Erythroblast (primary cell): ENCODE measurements at places on chromosomes 12 and 14.
A peak's percentile ranks its signal among the peaks of the same experiment; 100 is the strongest.

- no peak for DNase-seq
These were observed 213.5 kb downstream of the PELI2 start for GRCh38 chr14:56331592-56332216.

DNA sequence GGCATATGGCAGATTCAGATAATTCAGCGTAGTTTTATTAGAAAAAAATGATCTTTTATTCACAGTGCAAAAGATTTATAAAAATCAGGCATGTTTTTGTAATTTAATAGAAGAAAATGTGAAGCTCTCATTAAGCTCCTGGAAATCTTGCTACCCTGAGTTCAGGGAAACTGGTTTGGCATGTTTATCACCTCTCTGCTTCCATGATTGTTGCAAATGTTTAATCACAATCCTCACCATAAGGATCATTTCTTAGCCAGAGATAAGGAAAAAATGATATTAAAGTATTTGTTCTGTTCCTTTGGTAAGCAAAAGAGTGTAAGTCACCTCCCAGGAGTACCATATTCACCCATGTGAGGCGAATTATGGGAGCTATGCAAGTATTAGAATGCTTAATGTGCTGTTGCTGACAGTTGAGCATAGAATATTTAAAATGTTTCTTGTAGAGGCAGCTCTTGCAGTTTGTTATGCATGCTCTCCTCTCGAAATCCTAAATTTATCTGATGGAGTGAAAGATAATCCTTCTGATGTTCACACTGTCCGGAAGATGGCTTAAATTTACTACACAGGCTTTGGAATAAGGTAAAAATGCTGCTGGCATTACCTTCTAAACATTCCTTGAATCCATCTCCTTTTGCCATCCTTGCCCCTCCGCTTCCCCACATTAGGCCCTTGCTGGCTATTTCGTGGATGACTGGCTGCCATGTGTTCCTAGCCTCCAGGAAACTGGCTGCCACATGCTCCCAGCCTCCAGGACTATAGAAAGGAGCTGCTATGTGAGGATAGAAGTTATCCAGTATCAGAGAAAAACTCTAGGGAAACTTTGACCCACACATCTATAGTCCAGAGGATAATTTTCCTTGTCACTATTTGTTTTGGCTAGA is 115.8 kb upstream of the CCDC198 start:
- DNase-seq, result no peak

GRCh38 chr12:54750-55535 is 11.6 kb upstream of the IQSEC3 start:
- DNase-seq, result no peak

DNA sequence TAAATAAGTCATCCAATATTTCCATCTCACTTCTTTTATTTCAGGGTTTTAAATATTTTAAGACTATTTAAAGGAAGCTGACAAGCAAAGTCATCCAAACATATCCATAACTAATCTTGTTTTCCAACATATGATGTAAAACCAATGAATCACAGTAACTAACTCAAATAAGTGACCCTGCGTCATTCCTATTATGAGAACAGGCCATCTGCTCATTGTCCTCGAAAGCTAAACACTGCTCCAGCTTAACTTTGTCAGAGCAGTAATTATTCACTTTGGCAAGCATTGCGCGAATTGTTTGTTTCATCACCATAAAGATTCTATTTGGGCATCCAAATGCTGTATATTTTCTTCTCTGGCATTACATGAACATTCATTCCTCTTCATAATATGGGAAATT is 99.1 kb downstream of the CAPZA3 start:
- DNase-seq, result no peak

DNA sequence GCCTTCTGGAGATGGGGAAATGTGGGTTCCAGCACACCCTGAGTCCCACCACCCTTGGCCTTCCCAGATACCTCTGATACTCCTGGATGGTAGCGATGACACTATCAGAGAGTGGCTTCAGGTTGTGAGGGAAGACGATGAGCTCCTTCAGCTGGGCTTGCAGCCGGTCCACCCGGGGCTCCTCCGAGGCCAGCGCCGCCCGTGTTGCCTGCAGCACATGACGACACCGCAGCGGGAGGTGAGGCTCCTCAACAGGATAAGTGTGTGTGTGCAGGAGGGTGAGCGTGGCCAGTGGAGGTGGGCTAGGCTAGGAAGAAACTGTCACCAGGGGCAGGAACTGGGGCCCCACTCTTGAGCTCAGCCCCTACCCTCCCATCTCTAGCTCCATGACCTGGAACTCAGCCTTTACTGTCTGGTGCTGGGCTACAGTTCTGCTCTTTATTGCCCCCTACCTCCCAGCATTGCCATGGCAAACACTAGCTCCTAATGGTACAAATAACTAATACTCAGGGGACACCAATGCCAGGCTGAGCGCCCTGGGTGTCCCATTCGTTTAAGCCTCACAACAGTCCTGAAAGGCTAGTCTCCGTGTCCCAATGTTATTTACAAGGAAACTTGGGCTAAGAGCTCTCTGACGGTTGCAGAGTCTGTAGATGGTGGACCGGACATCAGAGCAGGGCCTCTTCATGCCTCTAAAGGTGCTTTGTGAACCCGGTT is 64.1 kb downstream of the SYNE3 start:
- peak; percentile 35 for DNase-seq

- DNase-seq, result no peak
These were observed 157.2 kb downstream of the GARIN6 start for GRCh38 chr12:99804715-99805114.

DNA sequence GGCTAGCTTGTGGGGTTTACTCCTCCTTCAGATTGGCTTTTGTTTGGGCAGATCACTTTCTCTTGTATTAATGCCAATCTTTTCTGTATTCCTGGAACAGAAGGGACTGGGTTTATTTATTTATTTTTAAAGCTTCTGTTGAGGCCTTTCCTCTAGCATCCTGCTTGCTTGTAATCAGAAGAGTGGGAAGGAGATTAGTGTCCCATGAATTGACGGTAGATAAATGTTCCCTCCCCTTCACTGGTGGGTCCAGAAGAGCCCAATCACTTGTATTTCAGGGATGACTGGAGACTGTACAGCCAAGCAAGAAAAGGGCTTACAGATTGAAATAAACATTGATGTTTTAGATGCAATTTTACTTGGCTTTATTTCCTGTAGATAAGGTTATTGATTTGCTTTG is 71.0 kb downstream of the LIN52 start:
- no peak for DNase-seq

- DNase-seq, result no peak
These were observed 70.6 kb upstream of the ARHGAP5 start for GRCh38 chr14:32006263-32007110.

GRCh38 chr14:92755495-92755894 is 7.1 kb upstream of the LGMN start:
- DNase-seq, result peak; percentile 17

DNA sequence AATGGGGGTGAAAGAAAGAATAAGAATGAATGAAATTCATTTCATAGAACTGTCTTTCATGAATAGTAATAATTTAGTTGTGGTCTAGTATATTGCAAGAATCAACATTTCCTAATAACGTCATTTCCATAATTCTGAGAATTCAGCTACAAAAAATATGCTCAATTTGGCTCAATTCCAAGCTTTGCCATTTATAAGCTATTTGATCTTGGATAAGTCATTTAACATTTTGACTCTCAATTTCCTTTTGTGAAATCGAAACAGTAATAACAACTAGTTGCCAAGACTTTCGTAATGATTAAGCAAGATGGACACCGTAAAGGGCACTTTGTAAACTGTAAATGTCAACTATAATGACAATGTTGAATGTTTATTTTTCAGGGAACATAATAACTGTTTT is 18.1 kb downstream of the NOS1 start:
- no peak for DNase-seq

GRCh38 chr12:128224226-128224625 is 42.7 kb upstream of the TMEM132C start:
- no peak for DNase-seq

DNA sequence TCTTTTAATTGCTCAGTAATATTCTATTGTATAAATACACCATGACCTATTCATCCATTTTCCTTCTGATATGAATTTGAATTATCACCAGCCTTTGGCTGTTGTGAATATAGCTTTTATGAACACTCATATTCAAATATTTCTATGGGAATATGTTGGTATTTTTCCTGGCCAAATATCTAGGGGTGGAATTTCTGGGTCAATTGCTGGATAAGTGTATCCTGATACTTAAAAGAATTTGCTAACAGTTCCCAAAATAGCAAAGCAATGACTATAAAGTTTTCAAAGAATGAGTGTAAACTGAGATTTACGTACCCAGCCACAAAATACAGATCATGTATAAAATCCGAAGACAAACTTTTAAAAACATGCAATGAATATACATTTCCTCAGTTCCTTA is 148.7 kb upstream of the CLEC14A start:
- no peak for DNase-seq
